GM13976 (cell line): ENCODE measurements at places on chromosomes 11 and 22.
A peak's percentile ranks its signal among the peaks of the same experiment; 100 is the strongest.

DNA sequence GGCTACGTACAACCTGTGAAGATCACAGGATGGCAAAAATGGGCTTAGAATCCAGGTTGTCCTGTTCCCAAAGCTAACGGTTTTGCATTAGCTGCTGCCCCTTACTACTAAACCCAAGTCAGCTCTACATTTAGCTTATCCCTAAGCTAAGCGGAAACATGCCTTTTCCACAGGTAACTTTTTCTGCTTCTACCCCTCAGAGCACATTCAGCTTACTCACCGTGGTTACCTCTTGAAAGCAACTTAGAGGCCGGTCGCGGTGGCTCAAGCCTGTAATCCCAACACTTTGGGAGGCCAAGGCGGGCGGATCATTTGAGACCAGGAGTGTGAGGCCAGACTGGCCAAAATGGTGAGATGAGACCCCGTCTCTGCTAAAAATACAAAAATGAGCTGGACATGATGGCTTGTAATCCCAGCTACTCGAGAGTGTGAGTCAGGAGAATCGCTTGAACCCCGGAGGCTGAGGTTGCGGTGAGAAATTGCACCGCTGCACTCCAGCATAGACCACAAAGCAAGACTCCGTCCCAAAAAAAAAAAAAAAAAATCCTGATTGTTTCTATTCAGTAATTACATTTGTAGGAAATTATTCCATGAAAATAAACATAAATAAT is 790 bp upstream of the TMEM41B start:
- no peak for DNase-seq

DNA sequence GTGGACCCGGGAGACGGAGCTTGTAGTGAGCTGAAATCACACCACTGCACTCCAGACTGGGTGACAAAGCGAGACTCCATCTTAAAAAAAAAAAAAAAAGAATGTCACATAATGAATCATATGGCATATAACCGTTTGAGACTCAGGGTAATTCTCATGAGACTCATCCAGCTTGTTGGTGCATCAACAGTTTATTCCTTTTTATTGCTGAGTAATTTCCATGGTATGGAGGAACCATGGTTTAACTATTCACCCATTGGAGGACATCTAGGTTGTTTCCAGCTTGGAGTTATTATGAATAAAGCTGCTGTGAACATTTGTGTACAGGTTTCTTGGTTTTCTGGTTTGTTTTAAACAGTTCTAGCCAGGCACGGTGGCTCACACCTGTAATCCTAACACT is 25.3 kb downstream of the PPARA start:
- no peak for DNase-seq

- DNase-seq = peak; percentile 60
These were observed 18.4 kb upstream of the CABP7 start for GRCh38 chr22:29701155-29701999.

DNA sequence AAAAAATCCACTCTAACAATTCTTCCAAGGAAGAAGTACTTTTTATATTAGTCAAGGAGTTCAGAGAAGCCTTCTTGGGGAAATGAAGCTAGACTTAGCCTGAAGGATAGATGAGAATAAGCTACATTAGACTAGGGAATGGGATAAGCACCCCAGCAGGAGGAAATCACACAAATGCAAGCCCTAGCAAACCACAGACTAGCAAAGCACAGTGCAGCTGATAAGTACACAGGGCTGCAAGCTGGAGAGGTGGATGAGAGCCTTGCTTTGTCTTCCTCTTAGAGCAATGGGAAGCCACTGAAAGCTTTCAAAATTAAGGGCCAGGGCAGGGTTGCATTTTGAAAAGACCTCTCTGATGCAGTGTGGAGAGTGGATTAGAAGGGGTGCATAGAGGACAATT is 946.2 kb downstream of the LRRC4C start:
- no peak for DNase-seq

DNA sequence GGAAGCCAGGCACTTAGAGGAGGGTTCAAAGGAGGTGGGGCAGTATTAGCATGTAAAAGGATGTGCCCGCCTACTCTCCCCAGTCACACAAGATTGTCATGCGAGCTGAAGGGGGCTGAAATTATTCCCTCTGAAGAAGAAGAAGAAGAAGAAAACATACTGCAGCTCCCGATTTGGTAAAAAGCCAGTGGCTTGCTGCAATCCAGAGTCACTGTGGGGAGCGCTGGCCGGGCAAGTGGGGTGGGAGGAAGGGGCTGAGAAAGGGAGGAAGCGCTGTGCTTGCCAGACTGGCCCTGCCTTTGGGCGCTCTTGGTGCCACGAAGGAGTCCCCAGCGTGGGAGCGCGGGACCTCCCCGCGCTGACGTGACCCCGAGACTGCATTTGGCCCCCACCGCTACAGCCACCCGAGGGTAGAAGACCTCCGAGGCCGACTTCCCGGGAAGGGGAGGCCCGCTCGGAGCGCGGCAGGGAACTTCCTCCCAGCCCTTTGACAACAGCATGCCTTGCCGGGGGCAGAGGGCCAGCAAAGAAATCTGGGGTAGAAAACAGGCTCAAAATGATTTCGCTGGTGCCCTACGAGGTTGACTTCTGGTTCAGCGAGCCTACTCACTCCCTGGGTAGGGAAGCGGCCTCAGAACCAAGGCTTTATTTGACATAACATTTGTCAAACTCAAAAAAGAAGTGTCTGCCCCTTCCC is 906.3 kb downstream of the DLG2 start:
- no peak for DNase-seq
